Thoracic aorta endothelial cell (primary cell): ENCODE measurements at places on chromosomes 1 and 21. TPM values are rescaled to one million over a fixed set of nuclear protein-coding genes. Genes with fewer than 3 reads are reported as not detected.

RIPPLY3 gene
- not detected in 2 replicates for total RNA-seq

DENND2D gene
- 0.36 and 0.53 TPM in 2 replicates for total RNA-seq

SPOCD1 gene
- total RNA-seq: 53.7 and 57.9 TPM in 2 replicates

CD1B gene
- not detected in 2 replicates for total RNA-seq

SPRR2F gene
- total RNA-seq: not detected in 2 replicates

AADACL4 gene
- not detected in 2 replicates for total RNA-seq

TMEM200B gene
- total RNA-seq: 0.66 and 2.7 TPM in 2 replicates

AMY2A gene
- total RNA-seq: not detected in 2 replicates

TCHHL1 gene
- not detected in 2 replicates for total RNA-seq

FOXO6 gene
- 0.14 and 0.66 TPM in 2 replicates for total RNA-seq

ACAP3 gene
- total RNA-seq: 19.7 and 22.7 TPM in 2 replicates

DPT gene
- total RNA-seq: not detected in 2 replicates

SESN2 gene
- 13.6 and 15.3 TPM in 2 replicates for total RNA-seq

RAP1GAP gene
- under 0.01 and 0.07 TPM in 2 replicates for total RNA-seq

TAS1R3 gene
- total RNA-seq: 0.13 and 0.22 TPM in 2 replicates

ZNF436 gene
- 16.0 and 21.0 TPM in 2 replicates for total RNA-seq

FAM78B gene
- 0.36 and 0.40 TPM in 2 replicates for total RNA-seq

AMY1C gene
- total RNA-seq: not detected in 2 replicates

SYT11 gene
- 36.2 and 39.1 TPM in 2 replicates for total RNA-seq

TDRD5 gene
- total RNA-seq: not detected in 2 replicates

DMRTA2 gene
- not detected in 2 replicates for total RNA-seq

SPATA46 gene
- total RNA-seq: not detected in 2 replicates

OSCP1 gene
- total RNA-seq: 2.7 and 4.4 TPM in 2 replicates

CCDC27 gene
- total RNA-seq: not detected in 2 replicates
